A549 treated with AZD2906 at 1 μM for 4 hours (cell line): ENCODE measurements at places on chromosomes 13 and 19. TPM values are rescaled to one million over a fixed set of nuclear protein-coding genes. Genes with fewer than 3 reads are reported as not detected.

C19orf73 gene
- 0.91 to 2.0 TPM (median 1.6 TPM) in 5 replicates for total RNA-seq

OBI1 gene
- total RNA-seq: 7.5 to 10.9 TPM (median 7.8 TPM) in 5 replicates

GTF2F2 gene
- total RNA-seq: 18.7 to 21.3 TPM (median 19.4 TPM) in 5 replicates

ZNF888 gene
- total RNA-seq: 0.05 TPM in 1 of 5 replicates, not detected in the others

ZNF473 gene
- total RNA-seq: 7.5 to 10.3 TPM (median 9.5 TPM) in 5 replicates

FPR1 gene
- total RNA-seq: 0.09 to 0.19 TPM (median 0.15 TPM) in 5 replicates

ZNF491 gene
- total RNA-seq: not detected in 5 replicates

ELSPBP1 gene
- total RNA-seq: not detected in 5 replicates

OR1M1 gene
- total RNA-seq: not detected in 5 replicates

SIGLEC5 gene
- not detected in 5 replicates for total RNA-seq

SHISA2 gene
- 0.02 to 0.03 TPM in 2 of 5 replicates, not detected in the others for total RNA-seq
